ENCODE measurements at places on chromosomes 3 and 15.
A peak's percentile ranks its signal among the peaks of the same experiment; 100 is the strongest.

DNA sequence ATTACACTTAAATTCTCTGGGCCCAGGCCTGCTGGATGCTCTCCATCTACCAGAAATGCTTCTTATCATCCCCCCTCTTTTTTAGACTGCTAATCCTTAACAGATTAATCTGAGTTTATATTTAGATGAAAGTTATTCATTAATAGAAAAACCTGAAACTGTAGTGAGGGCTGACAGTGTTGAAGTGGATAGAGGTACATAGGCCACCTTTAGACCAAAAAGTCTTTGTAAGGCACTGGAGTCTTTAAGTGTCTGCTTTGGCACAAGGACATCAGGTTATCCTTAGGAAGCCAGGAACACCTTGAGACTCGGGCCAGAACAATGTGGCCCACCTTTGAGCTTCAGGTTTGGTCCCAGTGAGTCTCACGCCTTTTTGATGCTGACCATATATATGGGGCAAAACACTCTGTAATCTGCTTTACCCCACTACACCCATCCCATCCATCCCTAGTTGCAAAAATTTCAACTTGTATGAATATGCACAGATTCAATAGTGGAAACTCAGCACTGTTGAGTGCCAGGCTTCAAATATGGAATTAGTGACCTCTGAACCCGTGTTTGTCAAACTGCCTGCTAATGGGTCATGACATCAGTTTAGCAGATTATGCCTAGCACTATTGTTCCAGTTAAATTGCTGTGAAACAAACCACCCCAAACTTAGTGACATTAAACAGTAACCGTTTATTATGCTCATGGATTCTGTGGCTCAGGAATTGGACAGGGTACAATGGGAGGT is 44.0 kb downstream of the PDE8A start:
- DNase-seq = no peak

GRCh38 chr3:31862666-31863279 is 118.3 kb downstream of the OSBPL10 start:
- no peak for DNase-seq

GRCh38 chr3:114234745-114235144 is 2.6 kb downstream of the ZNF80 start:
- no peak for DNase-seq

DNA sequence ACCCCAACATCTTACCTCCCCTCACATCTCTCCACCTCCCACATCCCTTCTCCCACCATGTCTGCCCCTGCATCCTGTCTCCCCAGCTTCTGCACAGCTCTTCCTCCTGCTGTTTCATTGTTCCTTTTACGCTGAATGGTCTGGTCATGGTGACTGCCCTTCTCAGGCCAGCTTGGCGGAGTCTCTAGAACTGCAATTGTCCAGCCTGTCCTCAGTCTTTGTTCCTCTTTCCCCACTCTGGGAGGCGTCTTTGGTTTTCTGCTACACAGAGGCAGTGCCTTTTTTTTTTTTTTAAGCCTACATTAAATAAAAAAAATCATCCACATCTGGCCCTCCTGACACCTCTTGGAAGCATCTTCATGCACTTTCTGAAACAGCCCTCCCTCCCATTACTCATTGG is 49.1 kb upstream of the SEC22A start:
- DNase-seq = no peak

GRCh38 chr15:23690450-23690852 is 3.3 kb upstream of the NDN start:
- peak; percentile 45 for DNase-seq

DNA sequence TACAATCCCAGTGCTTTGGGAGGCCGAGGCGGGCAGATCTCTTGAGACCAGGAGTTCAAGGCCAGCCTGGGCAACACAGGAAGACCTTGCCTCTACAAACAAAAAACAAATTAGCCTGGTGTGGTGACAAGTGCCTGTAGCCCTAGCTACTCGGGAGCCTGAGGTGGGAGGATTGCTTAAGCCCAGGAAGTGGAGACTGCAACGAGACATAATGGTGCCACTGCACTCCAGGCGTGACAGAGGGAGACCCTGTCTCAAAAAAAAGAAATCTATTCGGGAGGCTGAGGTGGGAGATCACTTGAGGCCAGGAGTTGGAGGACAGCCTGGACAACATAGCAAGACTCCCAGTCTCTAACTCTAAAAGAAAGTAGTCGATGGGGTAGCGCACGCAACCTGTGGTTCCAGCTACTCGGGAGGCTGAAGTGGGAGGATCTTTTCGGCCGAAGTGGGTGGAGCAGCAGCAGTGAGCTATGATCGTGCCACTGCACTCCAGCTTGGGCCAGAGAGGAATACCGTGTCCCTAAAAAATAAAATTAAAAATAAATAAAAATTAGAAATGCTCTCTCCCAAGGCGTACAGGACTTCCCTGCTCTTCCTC is 775 bp downstream of the C3orf33 start:
- DNase-seq = no peak

GRCh38 chr3:144187531-144188210 is 216.0 kb downstream of the DIPK2A start:
- no peak for DNase-seq

DNA sequence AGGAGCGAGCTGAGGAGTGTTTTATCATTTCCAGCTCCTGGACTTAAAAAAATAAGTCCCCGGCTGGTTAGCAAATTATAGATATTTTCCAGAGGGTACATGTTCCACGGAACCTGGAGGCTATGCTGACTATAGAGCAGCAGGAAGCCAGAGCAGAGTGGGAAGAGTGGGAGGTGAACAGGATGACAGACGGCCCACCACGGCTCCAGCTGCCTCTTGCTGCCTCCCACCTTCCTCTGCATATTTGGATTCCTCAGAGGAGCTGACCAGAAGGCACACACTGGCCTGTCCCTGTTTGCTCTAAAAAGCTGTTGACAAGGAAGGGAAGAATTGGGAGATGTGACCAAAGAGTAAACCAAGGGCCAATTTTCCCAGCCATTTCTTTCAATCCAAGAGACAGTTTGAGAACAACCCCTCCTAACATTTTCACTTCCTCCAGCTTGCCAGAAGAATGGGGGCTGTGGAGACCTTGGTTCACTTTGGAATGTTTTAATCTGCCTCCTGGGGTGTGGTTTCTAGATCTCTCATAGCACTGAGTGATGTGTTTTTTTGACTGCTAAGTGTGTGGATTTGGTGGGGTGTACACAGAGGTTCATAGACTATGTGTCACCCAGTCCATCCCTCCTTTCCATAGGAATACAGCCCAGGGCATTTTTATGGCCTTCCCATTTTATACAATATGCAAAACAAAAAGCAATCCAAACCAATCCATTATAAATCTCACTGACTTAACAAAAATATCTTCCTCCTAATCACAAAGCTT is 36.8 kb downstream of the HGD start:
- DNase-seq = no peak

- DNase-seq = no peak
These were observed 7.8 kb downstream of the CD80 start for GRCh38 chr3:119551598-119551997.
